ENCODE measurements at places on chromosomes 4 and X.
A peak's percentile ranks its signal among the peaks of the same experiment; 100 is the strongest.

- H3K27ac ChIP-seq, result peak overlapping the region; percentile 87
- H3K4me3 ChIP-seq, result peak overlapping the region; percentile 52
- peaks cover 25% of the 10 kb centered on the region for H3K36me3 ChIP-seq
- H3K27me3 ChIP-seq, result peaks cover 28% of the 10 kb centered on the region
Measured at GRCh38 chr4:76993787-76994641, 44.5 kb downstream of the SEPTIN11 start.

GRCh38 chrX:19840899-19841648 is 46.3 kb downstream of the SH3KBP1 start:
- H3K4me1 ChIP-seq, result peaks cover 67% of the 10 kb centered on the region
- DNase-seq, result peak; percentile 70
- H3K4me3 ChIP-seq, result peak overlapping the region; percentile 68
- H3K27me3 ChIP-seq, result no peaks in the 10 kb centered on the region

DNA sequence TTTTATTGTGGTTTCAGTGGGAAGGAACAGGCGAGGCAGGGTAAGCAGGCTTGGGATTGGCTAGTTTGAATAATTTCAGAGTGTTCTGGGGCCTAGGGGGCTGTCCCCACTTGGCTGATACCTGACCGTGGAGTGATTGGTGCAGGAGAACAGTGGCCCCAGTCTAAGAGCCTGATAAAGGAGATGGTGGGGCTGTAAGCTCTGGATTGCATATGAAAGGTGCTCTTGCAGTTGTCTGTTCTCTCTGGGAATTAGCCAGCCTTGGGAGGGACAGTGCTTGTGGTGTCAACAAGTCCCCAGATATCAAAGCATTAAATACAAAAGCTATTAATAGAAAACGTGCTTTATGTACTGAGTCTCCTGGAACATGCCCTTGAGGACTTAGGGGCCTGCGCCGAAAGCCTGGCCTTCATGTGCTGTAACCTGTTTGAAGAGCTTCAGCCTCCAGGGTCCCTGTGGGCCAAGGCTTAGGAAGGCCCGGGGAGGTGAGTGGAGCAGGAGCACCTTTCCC is 30.4 kb upstream of the CLTRN start:
- H3K27ac ChIP-seq, result peak overlapping the region; percentile 6
- no peak for DNase-seq
- H3K36me3 ChIP-seq, result peaks cover 8% of the 10 kb centered on the region
- H3K4me1 ChIP-seq, result peaks cover 7% of the 10 kb centered on the region
- no peak overlapping the region for H3K4me3 ChIP-seq

GRCh38 chr4:11261066-11261850 is 167.4 kb downstream of the HS3ST1 start:
- H3K4me3 ChIP-seq, result no peak overlapping the region
- H3K4me1 ChIP-seq, result no peaks in the 10 kb centered on the region
- no peak for DNase-seq
- H3K27ac ChIP-seq, result no peak overlapping the region
- no peaks in the 10 kb centered on the region for H3K36me3 ChIP-seq
- no peaks in the 10 kb centered on the region for H3K27me3 ChIP-seq

DNA sequence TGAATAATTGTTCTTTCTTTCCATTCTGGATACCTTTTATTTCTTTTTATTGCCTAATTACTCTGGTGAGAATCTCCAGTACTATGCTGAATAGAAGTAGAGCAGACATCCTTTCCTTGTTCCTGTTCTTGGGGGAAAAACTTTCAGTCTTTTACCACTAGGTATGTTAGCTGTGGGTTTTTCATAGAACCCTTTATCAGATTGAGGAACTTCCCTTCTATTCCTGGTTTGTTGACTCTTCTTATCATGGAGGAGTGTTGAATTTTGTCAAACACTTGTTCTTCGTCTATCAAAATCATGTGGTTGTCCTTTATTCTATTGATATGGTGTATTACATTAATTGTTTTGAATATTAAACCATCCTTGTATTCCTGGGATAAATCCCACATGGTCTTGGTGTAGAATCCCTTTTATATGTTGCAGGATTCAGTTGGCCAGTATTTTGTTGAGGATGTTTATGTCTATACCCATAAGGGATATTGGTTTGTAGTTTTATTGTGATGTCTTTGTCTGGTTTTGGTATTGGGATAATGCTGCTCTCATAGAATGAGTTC is 23.6 kb downstream of the SH3BP2 start:
- no peak for DNase-seq
- peak overlapping the region; percentile 73 for H3K4me3 ChIP-seq
- no peaks in the 10 kb centered on the region for H3K27me3 ChIP-seq
- peaks cover 67% of the 10 kb centered on the region for H3K4me1 ChIP-seq
- H3K27ac ChIP-seq, result peak overlapping the region; percentile 77

DNA sequence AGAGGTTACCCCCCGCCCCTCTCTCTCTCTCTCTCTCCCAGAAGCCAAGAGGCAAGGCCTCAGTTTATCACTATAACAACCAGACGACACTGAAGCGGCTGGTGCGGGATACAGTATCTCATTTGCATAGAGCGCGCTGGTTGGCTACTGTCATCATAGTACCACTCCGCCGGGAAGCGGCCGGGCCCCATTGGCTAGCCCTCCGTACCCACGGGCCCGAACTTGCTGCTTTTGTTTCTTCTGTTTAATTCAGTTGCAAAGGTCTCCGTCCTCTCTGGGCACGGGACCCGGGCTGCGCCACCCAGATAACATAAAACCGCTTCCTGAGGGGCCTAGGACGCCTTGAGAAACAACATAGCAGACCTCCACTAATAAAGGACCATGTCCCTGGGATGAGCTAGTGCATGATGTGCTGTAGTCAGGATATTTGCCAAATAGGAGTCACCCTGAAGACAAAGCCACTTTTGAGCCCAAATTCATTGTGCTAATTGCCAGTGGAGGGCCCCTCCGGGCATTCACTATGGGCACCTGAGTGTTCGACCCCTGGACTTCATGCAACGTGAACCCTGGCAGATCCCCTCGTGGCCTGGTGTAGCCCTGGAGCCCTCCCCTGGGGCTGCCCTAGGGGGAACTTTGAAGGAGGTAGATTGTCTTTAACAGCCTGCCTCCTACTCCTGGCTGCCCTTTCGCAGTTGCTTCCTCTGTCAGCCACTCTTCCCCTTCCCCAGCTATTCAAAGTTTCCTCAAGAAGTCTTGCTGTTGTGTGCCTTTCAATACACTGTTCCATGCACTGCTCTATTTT is at the start of gene PCYT1B:
TSS of gene PCYT1B (minus strand) at position 91 of the 802 bp plus-strand sequence. CDS start 242 bp downstream, outside the sequence.
- H3K36me3 ChIP-seq, result no peaks in the 10 kb centered on the region
- H3K4me3 ChIP-seq, result peak within 1 kb of the TSS; percentile 67
- peaks cover 16% of the 10 kb centered on the region for H3K4me1 ChIP-seq
- peak within 1 kb of the TSS; percentile 77 for H3K27ac ChIP-seq
- DNase-seq, result peak; percentile 76

DNA sequence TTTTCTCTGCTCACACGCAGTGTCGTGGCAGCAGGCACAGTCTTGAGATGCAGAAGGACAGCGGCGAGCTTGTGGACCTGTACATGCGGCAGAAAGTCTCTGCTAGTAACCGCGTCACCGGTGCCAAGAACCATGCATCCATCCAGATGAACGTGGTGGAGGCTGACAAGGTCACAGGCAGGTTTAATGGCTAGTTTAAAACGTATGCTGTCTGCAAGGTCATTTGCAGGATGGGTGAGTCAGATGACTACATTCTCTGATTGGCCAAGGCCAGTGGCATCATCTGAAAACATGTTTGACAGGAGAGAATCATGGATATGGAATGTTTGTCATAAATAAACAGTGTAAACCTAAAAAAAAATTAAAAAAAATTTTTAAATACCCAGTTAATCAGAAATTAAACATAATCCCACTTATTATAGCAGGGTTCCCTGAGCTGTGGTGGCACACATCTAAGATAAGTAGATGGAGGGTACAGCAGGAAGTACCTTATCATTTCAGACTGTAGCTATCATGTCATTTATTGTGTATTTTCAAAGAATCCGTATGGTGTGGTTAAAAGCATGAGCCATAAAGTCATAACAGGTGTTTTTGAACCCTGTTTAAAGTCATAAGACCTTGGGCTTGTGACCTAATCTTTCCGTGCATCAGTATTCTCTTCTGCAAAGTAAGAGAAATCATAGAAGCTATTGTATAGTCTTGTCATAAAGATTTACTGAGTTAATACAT is 7.5 kb upstream of the BMP2K start:
- no peak overlapping the region for H3K27ac ChIP-seq
- no peak for DNase-seq
- peaks cover 29% of the 10 kb centered on the region for H3K4me1 ChIP-seq
- peaks cover 2% of the 10 kb centered on the region for H3K27me3 ChIP-seq

DNA sequence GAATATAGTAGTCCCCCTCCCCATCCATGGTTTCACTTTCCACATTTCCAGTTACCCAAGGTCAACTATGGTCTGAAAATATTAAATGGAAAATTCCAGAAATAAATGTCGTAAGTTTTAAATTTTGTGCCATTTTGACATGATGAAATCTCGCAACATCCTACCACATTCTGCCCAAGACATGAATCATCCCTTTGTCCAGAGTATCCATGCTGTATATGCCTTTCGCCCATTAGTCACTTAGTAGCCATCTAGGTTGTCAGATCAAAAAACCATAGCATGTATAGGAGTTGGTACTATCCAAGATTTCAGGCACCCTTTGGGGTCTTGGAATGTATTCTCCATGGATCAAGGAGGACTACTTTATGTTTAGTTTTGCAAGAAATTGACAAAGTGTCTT is 8.3 kb downstream of the PRRG1 start:
- no peaks in the 10 kb centered on the region for H3K36me3 ChIP-seq
- H3K4me1 ChIP-seq, result no peaks in the 10 kb centered on the region
- no peaks in the 10 kb centered on the region for H3K27me3 ChIP-seq
- no peak overlapping the region for H3K4me3 ChIP-seq
- no peak for DNase-seq
- H3K27ac ChIP-seq, result no peak overlapping the region

DNA sequence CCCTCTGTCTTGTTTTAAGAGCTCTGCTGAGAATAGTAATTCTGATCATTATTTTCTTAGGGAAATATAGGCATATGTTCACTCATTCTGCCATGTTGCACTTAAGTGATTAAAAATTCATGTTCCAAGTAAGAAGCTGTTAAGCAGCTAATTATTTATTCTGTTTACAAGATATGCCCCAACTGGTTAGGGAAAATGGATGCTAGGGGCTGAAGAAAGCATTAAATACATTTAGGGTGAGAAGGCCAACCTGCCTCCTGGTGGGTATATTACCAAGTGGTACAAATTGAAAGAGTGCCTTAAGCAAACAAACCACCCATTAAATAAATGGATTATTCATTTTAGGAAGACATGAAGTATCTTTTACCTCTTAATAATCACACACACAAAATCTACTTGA is 392.6 kb upstream of the EPHA5 start:
- no peak overlapping the region for H3K27ac ChIP-seq
- no peaks in the 10 kb centered on the region for H3K27me3 ChIP-seq
- no peak overlapping the region for H3K4me3 ChIP-seq
- H3K4me1 ChIP-seq, result no peaks in the 10 kb centered on the region
- no peak for DNase-seq

DNA sequence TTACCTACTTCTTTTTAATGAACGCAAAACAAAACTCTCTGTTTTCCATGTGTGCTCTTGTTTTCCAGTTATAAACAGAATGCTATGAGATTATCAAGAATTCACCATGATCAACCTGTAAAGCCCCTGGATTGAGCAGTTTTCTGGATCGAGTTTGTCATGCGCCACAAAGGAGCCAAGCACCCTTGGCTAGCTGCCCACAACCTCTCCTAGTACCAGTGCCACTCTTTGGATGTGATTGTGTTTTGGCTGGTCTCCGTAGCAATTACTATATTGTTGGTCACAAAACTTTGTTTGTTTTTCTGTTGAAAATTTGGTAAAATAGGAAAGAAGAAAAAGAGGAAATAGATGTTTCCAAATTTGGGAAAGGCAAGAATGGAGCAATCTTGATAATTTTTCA is 51.1 kb downstream of the UGT2B7 start:
- no peak overlapping the region for H3K27ac ChIP-seq
- H3K4me1 ChIP-seq, result no peaks in the 10 kb centered on the region
- H3K4me3 ChIP-seq, result no peak overlapping the region
- no peaks in the 10 kb centered on the region for H3K27me3 ChIP-seq
- DNase-seq, result no peak
- H3K36me3 ChIP-seq, result no peaks in the 10 kb centered on the region

- H3K27ac ChIP-seq, result no peak overlapping the region
- no peak overlapping the region for H3K4me3 ChIP-seq
- no peaks in the 10 kb centered on the region for H3K36me3 ChIP-seq
- no peaks in the 10 kb centered on the region for H3K27me3 ChIP-seq
Measured at GRCh38 chr4:23382879-23383278, 507.0 kb downstream of the PPARGC1A start.

- DNase-seq, result no peak
- no peaks in the 10 kb centered on the region for H3K4me1 ChIP-seq
- no peaks in the 10 kb centered on the region for H3K27me3 ChIP-seq
Measured at GRCh38 chrX:33339219-33339618, 127.9 kb upstream of the DMD start.

Data from activated CD4-positive, alpha-beta T cell treated with anti-CD3 and anti-CD28 coated beads, Interleukin-2, amount 10 ng/mL, durations not matched to agents 7 days and 5 days (primary cell).